Activated naive CD8-positive, alpha-beta T cell treated with anti-CD3 and anti-CD28 coated beads for 36 hours (primary cell): ENCODE measurements at places on chromosomes 5 and 9. TPM values are rescaled to one million over a fixed set of nuclear protein-coding genes. Genes with fewer than 3 reads are reported as not detected.

DNA sequence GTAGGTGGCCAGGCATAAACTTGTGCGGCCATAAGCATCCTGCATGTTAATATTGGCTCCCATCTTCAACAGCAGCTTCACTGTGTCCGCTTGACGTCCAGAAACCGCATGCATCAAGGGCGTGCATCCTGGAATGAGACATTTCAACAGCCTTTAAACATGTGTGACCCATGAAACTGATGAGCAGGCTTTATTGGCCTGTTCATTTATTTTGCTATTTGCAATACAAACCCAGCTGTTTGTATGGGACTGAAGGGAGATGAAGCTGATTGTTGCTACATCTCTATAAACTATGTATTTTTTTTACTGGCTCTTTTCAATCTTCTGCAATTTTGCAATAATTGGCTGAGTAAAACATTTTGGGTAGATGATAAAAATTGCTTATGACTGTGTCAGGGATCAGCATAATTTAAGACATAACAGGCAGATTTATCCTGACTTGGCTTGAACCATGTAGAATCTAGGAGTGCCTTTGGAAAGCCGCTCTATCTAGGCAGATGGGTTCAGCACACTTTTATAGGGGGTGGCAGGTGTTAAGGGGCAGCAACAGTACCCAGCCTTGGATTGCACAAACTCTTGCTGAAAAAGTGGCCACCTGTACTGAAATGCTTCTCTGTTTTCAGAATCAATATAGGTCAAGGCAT is 56.9 kb downstream of the ANKRD55 start:
- DNase-seq, result no peak

DNA sequence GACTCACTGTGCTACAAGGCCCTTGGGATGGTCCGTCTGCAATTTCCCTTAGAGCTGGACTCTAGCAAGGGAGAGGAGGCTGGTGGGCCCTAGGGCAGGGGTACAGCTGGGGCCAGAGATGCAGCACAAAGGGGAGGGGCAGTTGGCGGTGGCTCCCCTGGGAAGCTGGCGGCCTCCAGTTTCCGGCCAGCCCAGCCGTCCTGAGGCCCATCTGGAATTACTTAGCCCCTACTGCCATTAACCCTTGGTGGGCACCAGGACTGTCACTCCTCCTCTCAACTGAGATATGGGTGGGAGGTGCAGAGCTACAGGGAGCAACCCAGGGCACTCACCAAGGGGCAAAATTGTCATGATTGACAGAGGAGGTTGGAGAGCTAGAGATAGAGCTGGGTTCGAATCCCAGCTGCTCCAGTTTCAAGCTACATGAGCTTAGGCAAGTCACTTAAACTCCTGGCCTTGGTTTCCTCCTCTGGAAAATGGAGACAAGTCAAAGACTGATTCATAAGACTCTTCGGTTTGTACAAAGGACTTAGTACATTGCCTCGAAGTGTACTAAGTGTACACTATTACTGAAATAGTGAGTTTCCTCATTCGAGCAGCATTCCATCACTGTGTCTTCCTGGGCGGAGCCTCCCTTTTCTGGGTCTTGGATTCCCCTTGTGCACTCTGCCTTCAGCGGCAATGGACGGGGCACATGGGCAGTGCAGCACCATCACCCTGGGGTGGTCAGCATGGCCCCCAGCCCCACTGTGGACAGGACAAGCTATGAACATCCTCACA is 2.7 kb upstream of the PDGFRB start:
- DNase-seq, result no peak

FOXI1 gene
- not detected for total RNA-seq

DCTN4 gene
- 33.7 TPM for total RNA-seq

DNA sequence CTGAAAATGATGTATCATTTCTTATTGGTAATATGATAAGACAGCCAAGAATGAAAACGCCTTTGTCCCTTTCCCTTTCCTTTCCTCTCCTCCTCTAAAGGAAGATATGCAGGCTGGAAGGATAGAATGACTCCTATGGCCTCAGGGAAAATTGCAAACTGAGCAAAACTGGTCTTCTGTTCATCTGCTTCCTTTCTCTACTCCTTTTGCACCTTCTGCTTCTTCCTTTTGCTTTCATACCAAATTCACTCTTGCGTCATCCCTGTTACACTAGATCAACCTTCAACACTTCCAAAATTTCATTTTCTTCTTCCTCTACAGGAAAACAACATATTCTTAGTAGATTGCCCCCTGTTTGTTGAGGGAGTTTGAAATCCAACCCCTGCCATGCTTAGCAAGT is 234.1 kb downstream of the ADAMTS6 start:
- no peak for DNase-seq

- no peak for DNase-seq
Measured at GRCh38 chr5:180865981-180866695, 5.1 kb upstream of the ZFP62 start.

DNA sequence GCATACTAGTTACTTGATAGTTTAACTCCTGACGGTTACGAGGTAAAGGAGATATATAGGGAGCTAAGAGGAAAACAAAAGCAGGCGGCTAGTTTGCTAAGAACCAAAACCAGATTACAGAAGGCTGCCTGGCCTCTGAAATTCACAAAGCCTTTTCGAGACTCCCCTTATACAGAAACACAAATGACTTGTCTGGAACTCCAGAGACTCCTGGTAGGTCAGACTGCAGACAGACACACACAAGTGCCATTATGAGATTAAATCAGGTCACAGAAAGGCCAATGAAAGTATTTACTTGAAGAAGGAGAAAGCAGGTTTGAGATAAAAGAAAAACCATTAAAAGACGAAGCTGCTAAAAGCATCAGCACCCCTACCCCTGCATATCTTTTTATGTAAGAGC is 142.5 kb upstream of the LRRTM2 start:
- DNase-seq, result no peak

SPATA31C1 gene
- not detected for total RNA-seq

- DNase-seq, result no peak
Measured at GRCh38 chr5:66653325-66653724, 57.1 kb downstream of the MAST4 start.

- DNase-seq, result no peak
Measured at GRCh38 chr5:39342460-39342859, 21.8 kb downstream of the C9 start.

DNA sequence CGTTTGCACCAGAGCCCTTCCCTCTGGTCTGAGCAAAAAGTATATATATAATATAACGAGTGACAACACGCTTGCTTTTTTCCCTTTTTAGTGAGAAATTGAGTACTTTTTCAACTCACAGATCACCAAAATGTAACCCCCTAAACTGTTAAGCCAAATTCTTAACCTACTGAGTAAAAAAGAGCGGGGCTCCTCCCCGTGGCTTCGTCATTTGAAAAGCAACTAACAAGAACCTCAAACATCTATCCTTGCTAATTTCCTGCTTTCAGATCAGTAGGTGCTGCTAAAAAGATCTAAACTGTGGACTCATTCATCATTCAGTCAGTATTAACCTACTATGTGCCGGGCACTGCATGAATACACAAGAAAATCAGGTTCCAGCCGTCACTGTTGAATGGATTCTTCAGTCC is 1.0 kb upstream of the PTBP3 start:
- DNase-seq, result peak; percentile 25

IL13 gene
- 0.44 TPM for total RNA-seq

TEX48 gene
- 0.70 TPM for total RNA-seq

DNA sequence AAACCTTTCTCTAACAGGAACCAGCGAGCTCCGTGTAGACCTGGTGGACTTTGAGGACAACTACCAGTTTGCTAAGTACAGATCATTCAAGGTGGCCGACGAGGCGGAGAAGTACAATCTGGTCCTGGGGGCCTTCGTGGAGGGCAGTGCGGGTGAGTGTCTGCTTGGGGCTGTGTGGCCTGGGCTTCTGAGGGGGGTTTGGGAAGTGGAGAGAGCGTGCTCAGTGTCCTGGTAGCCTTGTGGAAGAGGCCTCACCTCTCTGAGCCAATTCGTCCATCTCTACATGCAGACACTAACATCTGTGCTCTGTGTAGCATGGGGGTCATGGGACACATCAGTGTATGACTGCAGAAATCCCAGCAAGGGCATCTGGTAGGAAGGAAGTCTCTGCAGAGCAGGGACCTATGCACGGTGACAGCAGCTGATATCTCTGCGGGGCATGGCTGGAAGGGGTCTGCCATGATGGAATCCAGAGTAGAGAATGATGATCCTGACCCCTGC is 5.9 kb downstream of the FCN2 start:
- no peak for DNase-seq

GRCh38 chr9:125161284-125161918 is 18.1 kb upstream of the SCAI start:
- DNase-seq, result no peak

DNA sequence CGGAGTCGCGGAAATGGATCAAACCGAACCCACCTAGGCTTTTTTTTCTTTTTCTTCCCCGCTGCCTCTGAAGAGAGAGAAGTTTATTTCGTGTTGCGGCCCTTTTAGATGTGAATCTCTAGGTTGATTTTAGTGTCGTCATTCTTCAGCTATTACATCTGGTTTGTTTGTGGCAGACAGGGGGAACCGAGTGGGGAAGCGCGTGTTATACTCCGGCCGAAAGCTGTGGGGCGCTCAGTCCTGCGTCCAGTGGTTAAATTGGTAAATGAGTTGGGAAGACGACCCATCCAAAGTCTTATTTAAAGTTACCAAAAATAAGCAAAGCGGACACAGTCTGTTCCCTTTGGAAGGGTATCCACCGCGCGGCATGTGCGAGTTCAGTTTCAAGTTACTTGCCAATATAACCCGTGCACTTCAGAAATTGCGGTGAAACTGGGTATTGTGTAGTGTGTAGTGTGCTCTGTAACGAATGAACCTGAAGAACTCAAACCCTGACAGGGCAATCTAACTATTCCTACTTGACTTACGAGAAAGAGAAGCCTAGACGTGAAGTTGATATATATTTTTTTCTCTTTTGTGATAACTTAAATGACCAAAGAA is 1.3 kb downstream of the MAN2A1 start:
- DNase-seq, result peak; percentile 39

DNA sequence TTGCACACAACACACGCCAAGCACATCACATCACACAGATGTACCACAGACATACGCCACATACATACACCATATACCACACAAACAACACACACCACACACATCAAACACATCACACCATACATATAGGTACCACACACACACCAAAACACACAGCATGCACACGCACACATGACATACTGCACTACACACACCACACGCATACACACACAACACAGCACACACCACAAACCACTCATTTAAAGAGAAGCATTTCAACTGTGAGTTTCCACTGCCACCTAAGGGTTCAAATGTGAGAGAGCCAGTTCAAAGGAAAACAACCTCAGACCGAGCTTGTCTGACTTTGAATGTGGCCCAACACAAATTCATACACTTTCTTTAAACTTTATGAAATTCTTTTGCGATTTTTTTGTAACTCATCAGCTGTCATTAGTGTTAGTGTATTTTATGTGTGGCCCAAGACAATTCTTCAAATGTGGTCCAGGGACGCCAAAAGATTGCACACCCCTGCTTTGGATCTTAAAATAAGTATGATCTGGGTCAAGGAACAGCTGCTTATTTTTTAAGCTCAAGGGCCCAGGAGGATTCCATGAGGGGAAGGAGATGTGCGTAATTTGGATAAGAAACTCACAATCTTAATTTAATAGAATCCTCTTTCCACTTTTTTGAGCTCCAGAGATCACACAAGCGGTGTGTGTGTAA is 494.6 kb downstream of the GADD45G start:
- no peak for DNase-seq

DNA sequence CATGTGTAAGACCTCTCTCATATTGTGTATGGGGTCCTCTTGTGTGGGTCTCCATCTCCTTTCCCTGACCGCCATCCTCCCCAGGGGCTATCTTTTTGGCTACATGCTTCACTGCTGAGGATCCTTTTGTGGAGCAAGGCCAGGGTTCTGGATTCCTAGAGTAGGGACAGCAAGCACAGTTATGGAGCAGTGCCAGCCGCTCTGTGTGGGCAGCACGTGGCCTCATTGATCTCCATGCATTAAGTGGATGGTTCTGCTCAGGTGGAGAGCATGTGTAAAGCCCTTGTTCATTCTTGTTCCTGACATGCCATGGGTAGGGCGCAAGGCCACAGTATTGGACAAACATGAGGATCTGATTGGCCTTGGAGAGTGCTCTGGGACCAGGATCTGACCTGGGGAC is 8.9 kb downstream of the PHF2 start:
- DNase-seq, result no peak

SNCB gene
- total RNA-seq, result 0.80 TPM

GRCh38 chr5:103275851-103276250 is 17.3 kb downstream of the MACIR start:
- DNase-seq, result no peak

DNA sequence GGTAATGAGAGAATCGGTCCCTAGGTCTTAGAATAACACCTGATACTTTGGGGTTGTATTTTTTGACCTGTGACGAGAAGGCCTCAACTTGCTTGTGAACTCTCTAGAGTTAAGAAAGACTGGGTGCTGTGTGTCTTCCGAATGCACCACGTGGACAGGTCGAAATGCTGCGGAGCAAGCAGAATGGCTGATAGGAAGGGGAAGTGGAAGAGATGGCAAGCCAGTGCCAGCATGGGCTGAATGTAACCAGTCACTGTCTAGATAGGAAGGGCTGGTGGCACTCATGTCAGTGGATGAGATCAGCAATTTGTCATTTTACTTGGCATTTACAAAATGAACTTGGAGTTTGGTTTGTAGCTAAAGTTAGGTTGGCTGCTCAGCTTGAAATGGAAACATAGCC is 5.6 kb downstream of the OTULINL start:
- DNase-seq, result no peak

DNA sequence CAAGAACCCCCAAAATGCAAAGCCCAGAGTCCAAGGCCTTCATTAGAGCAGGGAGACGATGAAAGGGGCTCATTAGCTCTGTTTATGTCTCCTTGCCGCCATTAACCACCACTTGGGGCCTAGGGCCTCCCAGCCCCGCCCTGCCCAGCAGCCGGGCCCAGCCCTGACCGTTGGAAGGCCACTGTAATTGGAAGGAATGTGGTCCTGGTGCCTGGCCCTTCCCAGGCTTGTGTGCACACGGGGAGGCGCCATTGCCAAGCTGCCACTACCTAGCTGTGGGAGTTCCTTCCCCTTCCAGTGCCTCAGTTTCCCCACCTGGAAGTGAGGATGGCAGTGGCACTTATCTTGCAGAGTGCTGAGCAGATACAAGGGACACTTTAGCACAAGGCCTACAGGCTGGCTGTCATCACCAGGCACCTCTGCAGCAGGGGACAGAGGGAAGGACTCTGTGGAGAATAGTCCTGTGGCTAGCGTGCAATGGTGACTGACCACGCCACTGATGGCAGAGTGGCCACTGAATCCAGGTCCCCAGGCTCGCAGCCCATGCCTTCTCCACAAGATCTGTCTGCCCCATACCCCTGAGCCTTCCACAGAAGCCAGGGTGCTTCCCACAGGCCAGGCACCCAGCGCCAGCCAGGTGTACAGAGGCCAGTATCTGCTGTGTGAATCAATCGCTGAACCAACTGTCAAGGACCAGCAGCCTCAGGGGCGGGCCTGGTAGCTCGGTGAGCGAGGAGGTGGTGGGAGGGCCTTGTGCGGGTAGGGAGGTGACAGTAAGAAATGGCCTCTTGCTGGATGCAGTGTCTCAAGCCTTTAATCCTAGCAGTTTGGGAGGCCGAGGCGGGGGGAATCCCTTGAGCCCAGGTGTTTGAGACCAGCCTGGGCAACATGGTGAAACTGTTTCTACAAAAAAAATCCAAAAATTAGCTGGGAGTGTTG is 20.8 kb downstream of the GBGT1 start:
- peak; percentile 54 for DNase-seq
